GM13976 (cell line): ENCODE measurements at places on chromosomes 11 and 22.

DNA sequence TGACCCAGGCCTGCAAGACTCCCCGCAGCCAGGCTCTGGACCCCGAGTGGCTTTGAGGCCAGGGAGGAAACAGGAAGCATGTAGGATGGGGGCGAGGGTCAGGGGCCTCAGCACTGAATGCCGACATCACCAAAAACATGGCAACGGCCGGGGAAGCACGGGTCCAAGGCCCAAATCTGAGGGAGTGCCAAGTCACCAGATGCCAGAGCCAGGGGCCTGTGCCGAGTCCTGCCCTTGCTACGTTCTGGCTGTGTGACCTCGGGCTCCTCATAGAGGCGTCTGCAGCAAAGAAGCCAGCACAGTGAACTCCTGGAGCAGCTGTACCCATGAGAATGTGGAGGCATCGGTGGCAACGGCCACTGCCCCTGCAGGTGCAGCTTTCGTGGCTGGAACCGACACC, 420.7 kb downstream of the CTTN start:
- no peak for DNase-seq

DNA sequence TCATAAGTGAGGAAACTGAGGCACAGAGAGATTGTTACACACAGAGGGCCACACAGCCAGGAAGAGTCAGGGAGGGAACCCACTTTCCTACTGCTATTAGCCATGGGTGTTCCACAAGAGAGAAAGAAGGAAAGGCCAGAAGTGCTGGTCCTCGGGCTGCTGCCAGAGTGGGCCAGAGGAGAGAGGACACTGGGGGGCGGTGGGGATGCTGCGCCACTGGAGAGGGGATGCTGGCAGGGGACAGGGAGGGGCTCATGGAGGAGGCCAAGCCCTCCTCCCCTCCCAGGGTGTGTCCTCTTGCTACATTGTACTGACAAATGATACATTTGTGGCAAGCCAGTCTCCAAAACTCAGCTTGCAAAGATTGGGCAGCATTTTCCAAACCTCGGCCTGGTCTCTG, 9.9 kb downstream of the IL10RA start:
- no peak for DNase-seq

DNA sequence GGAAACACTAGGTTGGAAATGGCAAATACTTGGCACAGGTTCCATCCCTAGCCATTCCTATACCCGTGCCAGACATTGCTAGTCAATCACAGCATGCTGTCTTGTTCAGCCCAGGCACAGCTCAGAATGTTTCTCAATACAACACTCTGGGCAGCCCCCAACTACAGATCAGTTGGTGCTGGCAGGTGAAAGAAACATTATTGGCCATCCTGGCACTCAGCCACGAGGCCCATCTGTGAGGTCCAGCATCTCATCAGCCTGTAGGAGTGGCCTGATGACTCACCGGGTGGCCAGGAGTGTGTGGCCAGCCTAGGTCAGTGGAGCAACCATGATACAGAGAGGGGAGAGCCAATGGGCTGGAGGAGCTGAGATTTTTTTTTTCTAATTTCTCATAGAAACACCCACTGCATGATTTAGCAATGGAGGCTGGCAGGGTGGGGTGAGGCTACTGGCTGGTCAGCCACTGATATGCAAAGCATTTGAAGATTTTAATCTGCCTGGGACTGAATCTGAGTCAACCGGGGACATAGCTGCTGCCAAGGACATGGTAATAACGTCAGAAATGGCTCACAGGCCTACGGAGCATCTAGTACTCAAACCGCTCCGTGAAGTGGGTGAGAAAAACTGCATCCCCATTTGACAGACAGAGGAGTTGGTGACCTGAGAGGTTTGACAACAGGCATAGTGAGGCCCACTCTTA, 5.4 kb downstream of the MYO18B start:
- no peak for DNase-seq

- DNase-seq, result no peak
Measured at GRCh38 chr11:43833657-43834073, 47.0 kb upstream of the ALKBH3 start.

GRCh38 chr11:127627204-127627603, 626.6 kb upstream of the KIRREL3 start:
- DNase-seq, result no peak

- no peak for DNase-seq
Measured at GRCh38 chr11:2138431-2139122, 612 bp downstream of the IGF2 start.

DNA sequence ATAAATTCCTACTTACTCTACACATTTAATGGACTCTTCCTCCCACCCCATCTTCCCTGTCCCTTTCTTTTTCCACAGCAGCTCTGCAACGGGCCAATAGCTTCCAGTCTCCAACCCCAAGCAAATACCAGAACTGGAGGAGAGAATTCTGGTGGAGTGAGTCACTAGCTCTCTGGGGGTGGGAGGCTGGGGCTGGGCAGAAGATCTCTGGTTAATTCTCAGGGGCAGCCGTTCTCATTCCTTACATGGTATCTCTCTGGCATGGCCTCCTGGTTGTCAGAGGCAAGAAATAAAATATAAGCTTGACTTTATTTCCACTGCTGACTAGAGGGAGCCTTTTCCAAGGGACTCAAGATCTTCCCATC, 90.4 kb upstream of the PARVA start:
- peak; percentile 3 for DNase-seq

DNA sequence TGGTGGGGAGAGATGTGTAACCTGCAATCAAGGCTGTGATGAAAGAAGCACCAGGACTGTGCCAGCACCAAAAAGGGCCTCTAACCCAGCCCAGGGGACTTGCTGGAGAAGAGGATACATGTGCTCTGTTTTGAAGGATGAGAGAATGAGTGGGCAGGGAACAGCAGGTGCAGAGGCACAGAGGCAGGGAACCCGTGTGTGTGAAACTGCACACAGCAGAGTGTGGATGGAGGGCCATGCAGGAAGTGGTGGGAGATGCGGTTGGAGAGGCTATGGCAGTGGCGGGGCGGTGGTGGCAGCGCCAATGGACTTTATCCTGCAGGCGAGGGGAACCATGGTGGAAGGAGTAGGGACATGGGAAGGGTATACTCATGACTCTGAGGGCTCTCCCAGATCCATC, 25.2 kb upstream of the LRRC32 start:
- DNase-seq, result no peak
